Nasal cavity respiratory epithelium epithelial cell of viscerocranial mucosa (primary cell): ENCODE measurements at places on chromosomes 1 and 21. TPM values are rescaled to one million over a fixed set of nuclear protein-coding genes. Genes with fewer than 3 reads are reported as not detected.

CEPT1 gene
- 56.7 and 66.8 TPM in 2 replicates for total RNA-seq

LRRC71 gene
- total RNA-seq = not detected in 2 replicates

CYP4X1 gene
- under 0.01 and 2.3 TPM in 2 replicates for total RNA-seq

KHDRBS1 gene
- 36.6 and 62.8 TPM in 2 replicates for total RNA-seq

PROK1 gene
- not detected in 2 replicates for total RNA-seq

OR2W3 gene
- total RNA-seq = not detected in 2 replicates

SELP gene
- 0.07 TPM in 1 of 2 replicates, not detected in the other for total RNA-seq
